ENCODE measurements at places on chromosomes 3 and 15.

DNA sequence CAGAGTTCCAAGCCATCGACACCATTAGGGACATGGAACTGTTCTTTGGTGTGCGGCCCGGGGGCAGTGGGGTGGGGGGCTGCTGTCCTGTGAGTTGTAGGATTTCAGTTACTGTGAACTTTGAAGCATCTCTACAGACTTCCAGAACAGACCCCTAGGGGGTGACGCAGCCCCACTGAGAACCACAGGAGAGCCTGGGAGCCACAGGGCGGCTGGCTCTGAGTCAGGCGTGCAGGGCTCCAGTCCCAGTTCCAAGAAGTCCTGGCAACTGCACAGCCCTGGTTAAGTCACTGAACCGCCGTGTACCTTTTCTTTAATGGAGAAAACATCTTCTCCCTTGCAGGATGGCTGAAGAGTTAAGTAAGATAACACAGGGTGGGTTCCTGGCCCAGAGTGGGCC, 23.5 kb upstream of the LRTM1 start:
- no peak for DNase-seq

- no peak for DNase-seq
These were observed 19.9 kb downstream of the IQGAP1 start for GRCh38 chr15:90407871-90408317.

- no peak for DNase-seq
These were observed 7.1 kb downstream of the ITGA11 start for GRCh38 chr15:68424754-68425390.

DNA sequence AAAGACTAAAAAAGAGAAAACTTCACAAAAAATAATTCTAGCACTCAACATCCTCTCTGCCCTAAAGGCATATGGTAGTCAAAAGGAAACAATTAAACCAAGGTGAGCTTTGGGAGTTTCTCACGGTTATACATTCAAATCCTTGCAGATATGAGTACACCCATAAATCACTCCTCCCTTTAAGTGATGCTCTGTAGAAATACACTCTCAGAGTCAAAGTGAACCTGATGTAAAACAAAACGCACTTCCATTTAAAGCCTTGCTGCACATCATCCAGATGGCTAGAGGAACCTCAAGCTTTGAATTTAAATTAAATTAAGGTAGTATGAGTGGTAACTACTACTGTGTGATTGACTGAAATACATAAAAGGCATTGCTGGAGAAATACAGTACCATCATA, 36.0 kb upstream of the AADAC start:
- DNase-seq: no peak
